ENCODE measurements at places on chromosomes 2 and 18.

DNA sequence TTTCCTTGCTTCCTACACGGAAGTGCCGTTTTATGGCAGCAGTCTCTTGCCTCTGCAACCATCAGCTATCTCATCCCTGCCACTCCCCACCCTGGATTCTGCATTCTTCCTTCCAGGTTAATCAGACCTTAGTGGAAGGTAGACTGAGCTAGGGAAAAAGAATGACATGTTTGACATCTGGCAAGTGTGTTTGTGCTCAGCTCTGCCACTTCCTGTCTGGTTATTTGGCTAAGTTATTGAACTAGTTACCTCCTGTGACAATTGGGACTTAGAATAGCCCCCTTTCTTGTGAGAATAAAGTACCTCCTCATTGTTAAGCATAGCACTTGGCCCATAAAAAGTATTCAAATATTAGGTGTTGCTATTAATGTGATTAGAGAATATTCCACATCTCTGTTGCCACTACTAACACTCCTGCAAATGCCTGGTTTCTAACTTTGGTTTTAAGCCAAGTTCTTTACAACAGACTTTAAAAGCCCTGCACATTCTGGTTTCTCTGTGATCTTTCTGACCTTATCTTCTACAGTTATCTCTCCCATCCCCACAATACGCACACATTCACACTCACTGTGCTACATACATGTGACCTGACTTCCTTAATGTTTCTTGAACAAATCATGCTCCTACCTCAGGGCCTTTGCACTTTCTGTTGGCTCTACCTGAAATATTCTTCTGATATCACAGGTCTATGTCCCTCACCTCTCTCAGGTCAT, 10.8 kb upstream of the MAPRE2 start:
- peak; percentile 50 for DNase-seq

DNA sequence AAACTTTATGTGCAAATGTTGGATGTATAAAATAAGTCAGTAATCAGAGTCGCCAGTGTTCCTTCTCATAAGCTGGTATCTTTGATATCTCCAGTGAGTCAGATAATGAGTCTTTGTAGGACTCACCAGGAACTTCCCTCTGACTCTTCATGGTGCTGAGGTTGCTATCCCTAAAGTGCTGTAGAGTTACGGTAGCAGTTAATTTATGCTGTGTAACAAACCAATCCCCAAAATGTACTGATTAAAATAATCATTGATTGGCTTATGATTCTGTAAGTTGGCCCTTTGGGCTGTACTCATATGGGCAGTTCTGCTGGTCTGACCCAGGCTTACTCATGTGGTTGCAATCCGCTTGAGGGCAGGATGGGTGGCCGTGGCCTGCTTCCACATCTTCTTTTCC, 43.8 kb downstream of the MAIP1 start:
- no peak for DNase-seq

- DNase-seq = no peak
Measured at GRCh38 chr2:45726188-45726587, 74.7 kb downstream of the PRKCE start.

DNA sequence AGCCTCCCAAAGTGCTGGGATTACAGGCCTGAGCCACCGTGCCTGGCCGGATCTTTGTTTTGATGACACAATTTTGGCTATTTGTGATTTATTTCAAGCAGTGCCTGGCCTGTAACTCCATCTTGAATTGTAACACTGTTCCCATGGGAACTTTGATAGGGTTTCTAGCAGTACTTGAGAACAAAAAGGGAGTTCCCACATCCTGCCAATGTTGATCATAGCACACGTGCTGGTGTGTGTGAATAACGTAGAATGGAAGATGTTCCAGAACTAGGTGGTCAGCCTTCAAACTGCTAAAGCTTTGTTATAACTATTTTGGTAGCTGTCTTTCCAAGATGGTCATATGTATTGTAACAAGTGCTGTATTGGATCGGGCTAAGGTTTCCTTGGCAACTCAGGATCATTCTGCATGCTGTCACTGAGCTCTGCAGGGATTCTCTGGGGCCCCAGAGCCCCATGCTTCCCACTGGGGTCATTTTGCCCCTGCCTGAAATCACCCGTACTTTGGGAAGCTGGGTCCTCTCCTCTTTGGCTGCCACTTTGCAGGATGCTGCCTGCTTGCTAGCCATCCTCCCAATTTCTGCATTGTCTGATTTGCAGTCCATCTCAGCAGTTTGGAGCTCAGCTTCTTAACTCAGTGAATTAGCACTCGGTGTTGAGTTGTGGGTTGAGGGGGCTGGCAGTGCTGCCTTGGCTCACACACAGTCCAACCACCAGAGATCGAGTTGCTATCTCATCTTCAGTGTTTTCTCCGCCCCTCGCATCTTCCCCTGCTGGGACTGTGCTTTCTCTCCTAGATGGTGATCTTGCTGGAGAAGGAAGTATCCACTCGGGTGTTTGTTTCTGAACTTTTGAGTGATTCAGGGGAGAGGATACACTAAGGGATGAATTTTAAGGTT, 26.8 kb downstream of the SH3RF3 start:
- DNase-seq = no peak

DNA sequence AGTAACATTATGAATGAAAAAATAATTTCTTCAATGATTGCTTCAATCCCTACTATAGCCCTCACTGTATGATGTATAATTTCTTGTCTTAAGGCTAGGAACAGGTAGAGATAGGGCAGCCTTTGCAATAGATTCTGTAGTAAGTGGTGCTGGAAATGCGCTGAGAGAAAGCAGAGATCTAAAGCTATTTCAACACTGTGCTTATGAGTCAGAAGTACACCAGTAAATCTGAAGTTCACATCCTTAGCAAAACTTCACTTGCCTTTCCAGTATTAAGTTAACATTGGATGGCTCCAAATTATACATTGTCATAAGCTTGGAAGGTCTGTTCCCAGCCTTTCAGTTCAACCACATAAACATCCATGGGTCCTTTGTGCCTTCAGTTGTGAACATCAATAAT, 178.2 kb upstream of the EPHA4 start:
- DNase-seq = no peak

- no peak for DNase-seq
Measured at GRCh38 chr2:225296951-225297350, 102.6 kb upstream of the NYAP2 start.

GRCh38 chr2:163600801-163601200, 135.0 kb downstream of the FIGN start:
- DNase-seq = no peak

DNA sequence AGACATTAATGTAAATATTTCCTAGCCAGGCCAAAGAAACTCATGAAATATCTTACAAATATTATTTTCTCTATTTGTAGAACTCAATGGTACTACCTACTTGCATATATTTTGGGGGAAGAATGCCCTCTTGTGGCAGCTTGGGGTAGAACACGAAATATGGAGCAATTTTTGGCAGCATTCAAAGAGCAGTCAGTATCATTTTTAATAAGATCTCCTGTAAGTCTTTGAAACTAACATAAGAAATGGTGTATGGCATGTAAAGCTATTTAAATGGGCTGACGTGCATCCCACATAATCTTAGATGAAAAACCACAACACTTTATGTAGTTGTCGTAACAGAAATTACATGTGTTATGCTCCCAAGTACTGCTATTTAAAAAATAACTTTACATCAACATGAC, 62.3 kb upstream of the CCDC195 start:
- peak; percentile 6 for DNase-seq

DNA sequence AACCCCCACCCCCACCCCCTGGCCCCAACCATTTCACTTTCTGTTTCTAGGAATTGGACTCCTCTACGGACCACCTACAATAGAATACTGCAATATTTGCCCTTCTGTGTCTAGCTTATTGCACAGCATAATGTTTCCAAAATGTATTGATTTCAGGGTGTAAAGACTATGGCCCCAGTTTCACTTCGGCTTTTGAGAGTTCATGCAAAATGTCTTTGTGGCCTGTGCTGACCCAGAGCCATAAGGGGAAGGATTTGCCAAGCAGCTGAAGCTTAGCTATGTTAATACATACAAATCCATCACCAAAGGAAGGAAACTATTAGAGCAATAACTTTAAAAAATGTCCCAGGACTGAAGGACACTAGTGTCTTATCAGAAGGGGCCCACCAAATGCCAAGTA, 11.2 kb upstream of the ATP9B start:
- DNase-seq = no peak

DNA sequence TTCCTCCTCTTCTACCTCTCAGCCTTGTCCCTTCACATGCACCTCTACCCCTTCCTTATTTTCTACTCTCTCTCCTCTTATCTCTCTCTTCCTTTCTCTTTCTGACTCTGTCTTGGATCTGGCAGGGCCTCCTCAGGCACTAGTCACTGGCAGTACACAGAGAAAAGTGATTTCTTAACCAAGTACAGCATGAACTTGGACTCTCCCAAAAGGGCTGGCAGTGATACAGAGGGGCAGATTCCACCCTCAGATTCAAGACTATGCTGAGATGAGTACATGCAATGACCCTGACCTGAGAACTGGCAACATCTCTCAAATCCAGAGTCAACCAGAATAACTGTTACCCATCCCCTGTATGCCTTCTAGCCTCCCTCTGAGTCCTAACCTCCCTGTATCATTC, 4.3 kb downstream of the AOX1 start:
- no peak for DNase-seq

DNA sequence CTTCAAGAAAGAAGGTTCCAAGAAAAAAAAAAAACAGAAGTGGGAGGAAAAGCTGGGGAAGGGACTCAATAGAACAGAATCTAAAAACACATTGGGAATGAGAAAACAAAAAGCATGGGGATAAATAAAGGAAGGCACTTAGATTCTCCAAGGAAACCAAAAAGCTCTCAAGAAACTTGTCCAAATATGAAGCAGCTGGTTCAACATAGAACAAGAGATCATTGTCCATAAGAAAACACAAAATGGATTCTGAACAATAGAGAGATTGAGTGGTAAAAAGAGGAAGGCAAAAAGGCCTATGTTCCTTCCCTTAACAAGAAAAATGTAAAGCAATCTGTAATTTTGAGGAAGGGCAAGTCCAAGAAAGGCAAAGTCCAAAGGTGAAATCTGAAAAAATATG, 32.9 kb upstream of the ALK start:
- DNase-seq = no peak

GRCh38 chr18:67217551-67218166, 298.9 kb downstream of the DSEL start:
- peak; percentile 7 for DNase-seq

GRCh38 chr2:239774933-239775622, 250.1 kb downstream of the NDUFA10 start:
- no peak for DNase-seq

GRCh38 chr2:142130111-142131009, 456 bp downstream of the LRP1B start:
- DNase-seq = no peak

DNA sequence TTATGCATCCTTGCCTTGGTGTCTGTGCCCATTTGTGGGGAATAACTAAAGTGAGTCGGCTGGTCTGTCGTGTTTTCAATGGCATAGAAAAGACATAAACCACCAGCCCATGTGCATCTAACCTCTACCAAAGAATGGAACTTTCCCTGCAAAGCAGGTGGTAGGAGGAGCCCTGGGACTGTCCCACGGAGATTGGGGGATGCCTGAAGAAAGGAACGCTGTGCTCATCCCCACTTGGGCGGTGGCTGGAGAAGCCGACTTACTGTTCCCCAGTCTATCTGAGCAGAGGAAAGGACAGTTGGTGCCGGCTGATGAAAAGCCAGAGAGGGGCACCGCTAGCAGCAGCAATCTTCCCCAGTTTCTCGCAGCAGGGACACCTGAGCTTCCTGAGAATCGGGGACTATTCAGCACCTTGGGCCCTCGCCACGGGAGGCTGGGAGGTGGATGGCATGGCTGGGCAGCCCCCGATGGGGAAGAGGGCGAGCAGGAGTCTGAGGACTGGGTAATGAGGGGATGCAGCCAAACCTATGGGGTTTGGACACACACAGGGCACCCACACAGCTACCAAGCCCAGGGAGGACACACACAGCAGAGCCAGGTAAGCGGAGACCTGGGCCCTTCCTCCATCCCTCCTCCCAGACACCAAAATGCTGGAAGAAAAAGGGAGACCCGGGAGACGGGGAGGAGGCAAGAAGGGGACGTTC, 53.7 kb upstream of the AGAP1 start:
- DNase-seq = no peak

- DNase-seq = no peak
Measured at GRCh38 chr2:11870584-11870983, 124.2 kb downstream of the LPIN1 start.

DNA sequence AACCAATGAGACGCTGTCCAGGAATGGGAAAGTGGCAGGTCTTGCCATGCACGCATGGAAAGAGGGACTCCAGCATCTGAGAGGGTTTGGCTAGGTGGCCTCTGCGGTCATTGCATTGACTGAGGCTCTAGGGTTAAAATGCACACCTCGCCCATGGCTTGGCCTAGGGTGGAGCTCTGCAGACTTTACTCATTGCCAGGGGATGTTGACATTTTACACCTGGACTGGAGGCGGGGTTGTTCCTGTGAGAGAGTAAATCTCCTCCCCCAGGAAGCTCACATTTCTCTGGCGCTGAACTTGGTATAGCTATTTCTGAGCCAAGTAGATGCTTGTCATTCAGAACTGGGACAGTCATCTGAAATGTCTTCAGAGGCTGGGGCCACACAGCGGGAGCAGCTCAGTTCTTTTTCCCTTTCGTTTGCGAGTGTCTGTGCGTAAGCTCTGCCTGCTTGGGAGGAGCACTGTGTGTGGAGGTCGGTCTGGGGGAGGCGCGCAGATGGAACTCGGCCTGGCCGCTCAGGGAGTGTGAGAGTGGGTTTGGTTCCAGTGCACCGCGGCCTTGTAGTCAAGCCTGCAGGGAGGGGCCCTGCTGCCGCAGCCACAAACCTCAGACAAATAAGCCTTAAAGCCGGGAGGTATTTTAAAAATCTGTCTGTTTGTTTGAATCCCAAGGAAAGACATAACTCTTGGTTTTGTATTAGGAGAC, 76.5 kb downstream of the LPIN1 start:
- no peak for DNase-seq

DNA sequence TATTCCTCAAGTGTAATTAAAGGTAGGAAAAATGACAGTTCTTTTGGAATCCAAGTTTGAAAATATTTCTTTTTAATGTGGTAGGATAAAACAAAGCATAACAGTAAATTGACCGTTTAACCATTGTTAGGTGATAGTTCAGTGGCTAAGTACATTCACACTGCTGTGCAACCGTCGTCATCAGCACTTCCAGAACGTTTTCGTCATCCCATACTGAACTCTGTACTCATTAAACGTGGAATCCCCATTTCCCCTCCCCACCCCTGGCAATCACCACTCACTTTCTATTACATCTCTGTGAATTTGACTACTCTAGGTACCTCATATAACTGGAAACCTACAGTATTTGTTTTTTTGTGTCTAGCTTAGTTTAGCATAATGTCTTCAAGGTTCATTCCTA, 32.9 kb upstream of the FZD5 start:
- DNase-seq = no peak

DNA sequence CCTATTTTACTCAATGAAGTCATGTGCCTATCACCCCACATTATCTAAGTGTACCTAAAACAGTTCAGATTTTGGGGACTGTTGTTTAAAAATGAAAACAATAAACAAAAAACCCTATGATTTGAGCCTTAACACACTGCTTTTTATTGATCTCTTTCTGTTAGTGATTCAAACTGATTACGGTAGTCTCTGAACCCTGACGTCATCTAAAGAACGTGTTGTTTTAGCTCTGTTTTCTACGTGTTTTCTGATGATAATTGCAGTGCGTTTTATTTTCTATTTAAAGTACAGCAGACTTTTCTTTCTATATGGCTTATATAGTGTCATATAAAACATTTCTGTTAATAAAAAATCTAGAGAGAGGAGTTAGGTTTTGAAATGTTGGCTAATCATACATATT, 93.9 kb upstream of the FAM237A start:
- DNase-seq = no peak

- peak; percentile 38 for DNase-seq
Measured at GRCh38 chr2:30147715-30148610, 1.2 kb downstream of the YPEL5 start.
